ENCODE measurements at places on chromosomes 5 and 9.

- DNase-seq = no peak
Measured at GRCh38 chr5:17816944-17817343, 182.7 kb downstream of the TAF11L14 start.

- DNase-seq = no peak
Measured at GRCh38 chr5:162487528-162488525, 420.3 kb downstream of the GABRG2 start.

- no peak for DNase-seq
Measured at GRCh38 chr9:110700953-110701352, 32.4 kb downstream of the MUSK start.

DNA sequence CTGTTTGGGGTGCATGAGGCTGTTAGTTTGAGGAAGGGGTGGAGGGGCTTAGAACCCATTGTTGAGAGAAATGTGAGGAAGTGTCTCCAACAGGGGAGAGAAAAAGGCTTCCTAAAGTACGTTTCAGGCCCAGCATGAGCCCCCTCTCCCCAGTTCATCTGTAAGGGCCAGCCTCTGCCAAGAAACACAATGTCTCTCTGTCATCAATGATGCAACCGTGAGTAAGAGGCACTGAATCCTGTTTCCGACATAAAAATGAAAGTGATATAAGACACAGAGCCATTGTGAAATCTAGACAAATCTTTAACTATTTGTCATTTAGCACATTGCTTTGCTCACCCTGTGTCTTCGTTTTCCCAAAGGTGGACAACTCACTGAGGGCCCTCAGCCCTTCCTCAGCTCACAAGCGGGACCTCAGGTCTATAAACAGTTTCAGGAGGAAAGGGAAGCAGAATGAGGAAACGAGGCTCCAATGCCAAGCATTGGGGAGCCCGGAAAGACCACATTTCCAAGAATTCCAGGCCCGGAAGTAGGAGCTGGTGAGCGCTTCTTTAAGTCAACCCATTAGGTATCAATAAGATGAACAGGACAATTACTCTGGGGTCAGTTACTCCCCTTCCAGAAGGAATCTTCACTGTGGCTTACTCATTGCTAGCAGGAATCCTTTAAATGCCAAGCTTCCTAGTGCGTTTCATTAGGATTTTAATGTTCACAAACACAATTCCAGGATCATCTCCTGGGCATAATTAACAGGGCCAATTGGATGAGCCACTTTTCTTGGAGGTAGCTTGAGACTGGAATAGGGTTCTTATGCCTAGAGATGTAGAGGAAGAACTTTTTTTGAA is 59.0 kb upstream of the KLF4 start:
- DNase-seq = peak; percentile 90

DNA sequence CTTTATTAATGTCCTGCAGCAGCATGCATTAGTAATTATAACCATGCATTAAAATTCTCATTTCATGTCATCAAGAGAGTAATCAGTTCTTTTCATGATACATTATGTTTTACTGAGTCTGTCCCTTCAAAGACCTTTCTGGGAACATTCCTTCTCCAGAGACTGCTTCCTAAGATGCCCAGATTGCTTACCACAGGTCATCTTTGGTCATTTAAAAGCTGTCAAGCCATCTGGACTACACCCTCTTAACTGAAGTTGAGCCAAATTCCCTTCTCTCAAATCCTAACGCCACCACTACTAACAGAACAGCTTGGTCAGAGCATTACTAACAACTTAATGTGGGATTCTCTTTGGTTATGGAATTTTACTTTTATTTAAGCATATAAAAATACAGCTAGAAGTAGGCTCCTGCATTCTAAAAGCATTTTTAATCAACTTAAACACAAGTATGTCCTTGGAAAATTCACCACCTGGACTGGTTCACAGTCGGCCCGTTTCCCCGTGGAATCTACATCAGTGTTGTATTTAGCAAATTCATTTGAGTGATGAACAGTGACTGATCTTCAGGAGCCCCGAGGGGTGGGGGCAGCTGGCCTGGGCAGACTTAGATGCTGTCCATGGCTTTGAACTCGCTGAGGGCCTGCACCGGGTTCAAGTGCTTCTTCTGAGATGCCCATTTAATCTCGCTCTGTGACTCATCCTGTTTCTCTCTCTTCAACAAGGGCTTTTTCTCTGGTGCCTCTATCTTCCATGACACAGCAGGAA is 92.8 kb upstream of the CCDC112 start:
- DNase-seq = no peak

GRCh38 chr5:101942321-101942882 is 353.7 kb downstream of the SLCO4C1 start:
- peak; percentile 36 for DNase-seq

DNA sequence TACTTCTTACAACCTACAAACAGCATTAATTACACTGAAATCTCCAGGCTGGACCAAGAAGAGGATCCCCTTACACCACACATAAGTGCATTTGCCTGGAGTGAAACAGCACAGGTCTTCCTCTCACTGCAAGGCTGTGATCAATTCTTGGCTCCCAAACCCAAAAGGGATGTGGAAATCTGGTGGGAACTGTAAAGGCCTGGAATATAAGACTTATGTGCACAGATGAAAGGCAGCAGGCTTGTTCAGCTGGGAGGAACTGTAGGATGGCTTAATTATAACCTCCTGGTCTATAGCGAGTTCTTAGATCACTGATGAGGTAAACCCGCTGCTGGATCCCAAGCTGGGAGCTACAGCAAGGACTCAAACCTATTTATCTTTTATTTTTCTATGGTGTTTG is 182.9 kb upstream of the TNC start:
- no peak for DNase-seq

DNA sequence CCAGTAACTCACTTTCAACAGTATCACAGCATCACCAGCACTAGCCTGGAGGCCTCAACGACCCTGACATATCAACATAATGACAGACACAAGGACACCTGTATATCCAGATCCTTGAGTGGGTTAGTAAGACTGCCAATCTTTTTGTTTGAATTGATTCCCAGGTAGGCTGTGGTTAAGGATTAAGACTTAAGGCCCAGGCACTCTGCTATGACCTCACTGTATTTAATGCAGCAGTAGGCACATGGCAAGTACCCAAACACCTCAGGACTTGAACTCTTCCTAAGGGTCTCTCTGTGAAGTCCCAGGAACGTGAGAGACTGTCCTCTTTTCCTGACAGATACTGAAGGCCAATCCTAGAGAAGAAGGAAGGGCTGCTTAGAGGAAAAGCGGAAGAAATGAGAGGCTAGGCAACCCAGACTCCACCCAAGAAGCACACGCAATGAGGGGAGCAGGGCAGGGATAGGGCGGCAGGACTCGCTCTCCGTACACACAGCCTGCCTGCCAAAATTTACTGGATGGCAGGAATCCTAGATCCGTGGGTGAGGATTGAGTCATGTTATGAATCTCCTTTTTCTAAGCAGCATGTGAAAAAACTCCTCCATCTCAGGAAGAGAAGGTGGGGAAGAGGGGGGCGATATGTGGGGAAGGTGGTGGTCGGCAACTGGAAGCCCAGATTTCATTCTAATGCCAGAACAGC is 93.4 kb downstream of the SIL1 start:
- DNase-seq = no peak

- DNase-seq = no peak
Measured at GRCh38 chr9:89482901-89483361, 15.0 kb downstream of the SEMA4D start.

GRCh38 chr9:107008011-107008410 is 145.0 kb downstream of the ZNF462 start:
- no peak for DNase-seq

- DNase-seq = no peak
Measured at GRCh38 chr9:3903906-3904305, 378.1 kb upstream of the RFX3 start.
